CD4-positive, CD25-positive, alpha-beta regulatory T cell (primary cell): ENCODE measurements at places on chromosomes 3 and 15. TPM values are rescaled to one million over a fixed set of nuclear protein-coding genes. Genes with fewer than 3 reads are reported as not detected.

RAD51 gene
- 5.5 TPM for total RNA-seq

DNA sequence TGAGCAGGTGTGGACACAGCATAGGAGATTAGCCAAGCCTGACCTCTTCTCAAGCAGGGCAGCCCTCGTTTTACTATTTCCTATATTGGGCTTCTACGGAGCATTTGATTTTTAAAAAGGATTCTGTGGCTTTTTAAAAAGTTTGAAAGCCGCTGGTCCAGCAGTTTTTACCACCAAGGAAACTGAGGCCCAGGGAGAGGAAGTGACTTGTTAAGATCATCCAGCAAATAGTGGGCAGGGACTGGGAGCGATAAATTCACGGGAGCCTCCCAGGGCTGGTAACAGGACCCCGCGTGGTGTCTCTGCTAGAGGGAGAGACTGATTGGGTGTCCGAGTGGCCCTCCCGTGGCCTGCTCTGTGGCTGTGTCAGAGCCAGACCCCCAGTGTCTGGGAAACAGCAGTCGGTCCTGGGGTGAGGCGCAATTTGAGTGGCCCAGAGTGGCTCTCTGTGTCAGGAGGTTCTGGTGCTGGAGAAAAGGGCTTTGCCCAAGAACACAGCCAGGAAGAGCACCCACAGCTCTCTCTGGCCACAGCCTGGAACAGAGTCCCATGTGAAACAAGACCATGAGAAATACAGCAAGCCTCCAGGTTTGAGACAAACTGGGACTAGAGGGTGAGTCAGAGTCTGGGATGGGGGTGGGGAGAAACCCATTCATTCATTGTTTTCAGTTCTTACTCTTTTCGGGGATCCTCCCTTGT, 4.2 kb downstream of the FURIN start:
- peak; percentile 30 for DNase-seq

DNA sequence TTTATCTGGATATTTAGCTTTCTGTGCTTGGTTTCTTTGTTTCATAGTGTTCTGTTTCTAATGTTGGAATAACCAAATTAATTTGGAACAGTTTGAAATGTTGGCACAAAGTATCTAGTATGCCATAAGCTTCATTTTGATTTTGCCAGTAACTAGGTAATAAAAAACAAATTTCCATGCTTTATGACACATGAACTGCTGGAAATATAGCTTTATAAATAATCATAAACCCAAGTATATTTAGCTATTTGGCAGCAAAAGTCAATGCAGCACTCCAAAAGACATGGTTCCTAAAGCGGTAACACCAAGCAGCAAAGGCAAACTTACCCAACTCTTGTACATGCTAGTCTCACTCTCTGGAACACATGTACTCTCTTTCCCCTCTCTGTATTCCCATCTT, 106.0 kb upstream of the CCNL1 start:
- no peak for DNase-seq

DNA sequence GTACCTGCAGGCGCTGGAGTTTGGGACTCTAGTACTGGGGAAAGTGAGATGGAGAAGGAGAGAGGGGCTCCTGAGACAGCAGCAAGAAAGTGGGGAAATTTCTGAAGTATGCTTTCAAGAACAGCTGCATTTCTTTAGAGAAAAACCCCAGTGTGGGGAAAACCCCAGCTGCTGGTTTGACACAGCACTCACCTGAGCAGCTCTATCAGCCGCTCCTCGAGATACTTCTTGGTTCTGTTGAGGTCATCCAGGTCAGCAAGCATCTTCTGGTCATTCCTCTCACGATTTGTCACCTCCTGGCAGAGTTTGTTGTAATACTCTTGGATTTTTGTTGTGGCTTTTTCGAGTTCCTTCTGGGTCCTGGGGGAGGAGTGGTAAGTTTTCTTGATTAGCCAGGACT, 18.8 kb downstream of the CXCR6 start:
- DNase-seq: peak; percentile 28

- peak; percentile 7 for DNase-seq
These were observed 48.7 kb downstream of the BSN start for GRCh38 chr3:49602877-49603411.

- DNase-seq: no peak
These were observed 21.6 kb upstream of the ZNF280D start for GRCh38 chr15:56754772-56755370.

- DNase-seq: no peak
These were observed 9.9 kb downstream of the EAF2 start for GRCh38 chr3:121844892-121845291.

CCDC39 gene
- total RNA-seq: not detected

GRCh38 chr3:178840586-178840985, 231.0 kb downstream of the ZMAT3 start:
- no peak for DNase-seq

GRCh38 chr15:44033894-44034293, 161.2 kb downstream of the FRMD5 start:
- no peak for DNase-seq

- DNase-seq: no peak
These were observed 320 bp upstream of the ACAN start for GRCh38 chr15:88802991-88803240.

- no peak for DNase-seq
These were observed 20.8 kb upstream of the VPS8 start for GRCh38 chr3:184791171-184791570.

DNA sequence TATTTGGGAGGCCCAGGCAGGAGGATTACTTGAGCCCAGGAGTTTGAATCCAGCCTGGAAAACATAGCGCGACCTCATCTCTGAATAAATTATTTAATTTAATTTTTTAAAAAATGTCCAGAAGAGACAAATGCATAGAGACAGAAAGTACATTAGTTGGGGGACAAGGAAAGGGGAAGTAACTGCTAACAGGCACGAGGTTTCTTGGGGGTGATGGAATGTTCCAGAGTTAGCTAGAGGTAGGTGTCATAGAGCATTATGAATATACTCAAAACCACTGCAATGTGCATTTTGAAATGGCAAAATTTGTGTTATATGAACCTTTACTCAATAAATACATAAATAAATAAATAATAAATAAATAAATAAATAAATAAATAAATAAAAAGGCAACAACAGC, 31.7 kb upstream of the CYP11A1 start:
- DNase-seq: no peak

GRCh38 chr3:23735062-23735461, 70.7 kb upstream of the UBE2E1 start:
- no peak for DNase-seq

PCOLCE2 gene
- total RNA-seq: not detected

DNA sequence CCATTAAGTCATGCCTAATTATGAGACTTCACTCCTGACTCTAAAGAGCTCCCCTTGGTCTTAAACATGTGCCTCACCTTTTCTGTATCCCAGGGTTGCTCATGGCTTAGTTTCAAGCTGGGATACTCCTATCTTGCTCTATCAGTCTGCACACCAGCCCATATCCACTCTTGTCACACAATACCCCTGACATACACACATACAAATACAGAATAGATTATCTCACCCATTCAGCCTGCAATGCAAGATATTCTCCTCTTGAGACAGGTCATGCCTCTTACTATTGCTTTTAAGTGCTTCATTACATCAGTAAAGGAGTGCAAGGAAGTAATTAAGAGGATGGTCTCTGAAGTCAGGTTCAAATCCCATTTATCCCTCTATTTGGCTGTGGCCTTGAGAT, 587.3 kb downstream of the IGSF11 start:
- DNase-seq: no peak

SST gene
- not detected for total RNA-seq

FBXL22 gene
- total RNA-seq: 1.7 TPM

- no peak for DNase-seq
These were observed 48.2 kb downstream of the FEM1B start for GRCh38 chr15:68325726-68326125.

DNA sequence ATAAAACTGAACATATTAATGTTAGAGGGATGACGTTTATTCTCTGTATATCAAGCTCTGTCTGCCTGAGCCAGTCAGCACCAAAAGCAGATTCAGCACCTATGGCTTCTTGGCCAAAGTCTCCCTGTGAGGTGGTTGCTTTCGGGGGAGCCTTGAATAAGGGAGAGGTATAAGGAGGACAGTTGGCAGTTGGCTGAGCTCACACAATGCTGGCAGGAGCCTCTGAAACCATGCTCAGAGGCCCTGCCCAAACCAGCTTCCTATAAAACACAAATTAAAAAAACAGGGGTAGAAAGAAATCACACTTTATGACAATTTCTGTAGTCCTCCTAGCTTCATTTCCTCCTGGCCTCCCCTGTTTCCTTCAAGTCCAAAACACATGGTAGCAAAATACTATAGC, 18.8 kb downstream of the ARHGEF3 start:
- peak; percentile 65 for DNase-seq

- DNase-seq: no peak
These were observed 222.3 kb downstream of the UBE2E2 start for GRCh38 chr3:23425410-23425809.

DNA sequence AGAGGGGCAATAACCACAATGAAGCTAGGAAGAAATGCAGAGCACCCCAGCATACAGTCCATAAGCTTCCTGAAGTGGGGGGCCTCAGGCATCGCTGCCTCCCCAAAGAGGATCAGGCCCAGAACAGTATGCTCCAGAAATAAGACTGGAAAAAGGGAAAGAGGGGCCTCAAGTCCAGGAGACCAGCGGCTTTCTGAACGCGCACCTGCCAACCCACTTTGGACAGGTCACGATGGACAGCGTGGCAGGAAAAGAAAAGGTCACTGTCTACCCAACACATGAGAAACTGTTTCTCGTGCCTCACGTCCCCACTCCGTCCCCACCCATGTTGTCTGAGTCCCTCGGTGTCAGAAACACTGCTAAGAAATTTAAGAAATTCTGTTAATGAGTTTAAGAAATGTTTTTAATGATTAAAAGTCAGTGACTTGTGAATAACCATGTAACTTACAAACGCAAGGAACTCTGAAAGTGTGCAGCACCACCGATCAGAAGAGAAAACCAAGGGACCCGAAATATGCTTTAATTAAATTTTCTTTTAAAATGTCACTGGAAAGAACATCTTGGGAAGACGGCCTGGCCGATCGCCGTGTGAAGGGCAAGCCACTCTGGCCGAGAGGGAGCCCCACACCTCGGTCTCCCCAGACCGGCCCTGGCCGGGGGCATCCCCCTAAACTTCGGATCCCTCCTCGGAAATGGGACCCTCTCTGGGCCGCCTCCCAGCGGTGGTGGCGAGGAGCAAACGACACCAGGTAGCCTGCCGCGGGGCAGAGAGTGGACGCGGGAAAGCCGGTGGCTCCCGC, 1.7 kb upstream of the PPARG start:
- DNase-seq: no peak

- DNase-seq: no peak
These were observed 482.4 kb upstream of the SGO1 start for GRCh38 chr3:20668411-20668810.

GRCh38 chr15:67070892-67071664, 5.7 kb downstream of the SMAD3 start:
- DNase-seq: no peak

- DNase-seq: no peak
These were observed 28.7 kb upstream of the ATP2B2 start for GRCh38 chr3:10534066-10534465.

- DNase-seq: no peak
These were observed 107.3 kb upstream of the LIPC start for GRCh38 chr15:58324533-58324932.

AGBL1 gene
- not detected for total RNA-seq

GRCh38 chr3:87053553-87053952, 62.6 kb upstream of the VGLL3 start:
- DNase-seq: no peak

B3GALNT1 gene
- total RNA-seq: 0.47 TPM

WDR49 gene
- 0.79 TPM for total RNA-seq

GRCh38 chr15:52798529-52799101, 8.5 kb upstream of the ONECUT1 start:
- DNase-seq: no peak

DNA sequence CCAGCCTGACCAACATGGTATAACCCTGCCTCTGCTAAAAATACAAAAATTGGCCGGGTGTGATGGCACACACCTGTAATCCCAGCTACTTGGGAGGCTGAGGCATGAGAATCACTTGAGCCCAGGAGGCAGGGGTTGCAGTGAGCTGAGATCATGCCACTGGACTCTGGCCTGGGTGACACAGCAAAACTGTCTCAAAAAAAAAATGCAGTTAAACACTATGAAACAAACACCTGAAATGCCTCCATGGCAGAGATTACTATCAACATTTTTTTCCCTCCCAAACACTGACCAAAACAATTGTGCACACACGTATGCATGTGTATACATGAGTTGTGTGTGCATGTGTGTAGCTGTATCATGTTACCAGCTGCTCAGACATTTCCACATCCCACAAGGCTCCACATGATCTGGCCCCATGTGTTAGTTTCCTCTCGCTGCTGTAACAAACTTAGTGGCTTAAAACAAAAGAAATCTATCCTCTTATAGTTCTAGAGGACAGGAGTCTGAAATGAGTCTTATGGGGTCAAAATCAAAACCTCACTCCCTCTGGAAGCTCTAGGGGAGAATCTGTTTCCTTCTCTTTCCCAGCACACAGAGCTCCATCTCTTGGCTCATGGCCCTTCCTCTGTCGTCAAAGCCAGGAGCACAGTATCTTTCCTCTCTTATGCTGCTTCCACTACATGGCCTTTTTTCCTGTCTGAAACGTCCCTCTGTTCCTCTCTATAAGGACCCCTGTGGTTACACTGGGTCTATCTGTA, 34.5 kb downstream of the SLC41A3 start:
- DNase-seq: no peak

DNA sequence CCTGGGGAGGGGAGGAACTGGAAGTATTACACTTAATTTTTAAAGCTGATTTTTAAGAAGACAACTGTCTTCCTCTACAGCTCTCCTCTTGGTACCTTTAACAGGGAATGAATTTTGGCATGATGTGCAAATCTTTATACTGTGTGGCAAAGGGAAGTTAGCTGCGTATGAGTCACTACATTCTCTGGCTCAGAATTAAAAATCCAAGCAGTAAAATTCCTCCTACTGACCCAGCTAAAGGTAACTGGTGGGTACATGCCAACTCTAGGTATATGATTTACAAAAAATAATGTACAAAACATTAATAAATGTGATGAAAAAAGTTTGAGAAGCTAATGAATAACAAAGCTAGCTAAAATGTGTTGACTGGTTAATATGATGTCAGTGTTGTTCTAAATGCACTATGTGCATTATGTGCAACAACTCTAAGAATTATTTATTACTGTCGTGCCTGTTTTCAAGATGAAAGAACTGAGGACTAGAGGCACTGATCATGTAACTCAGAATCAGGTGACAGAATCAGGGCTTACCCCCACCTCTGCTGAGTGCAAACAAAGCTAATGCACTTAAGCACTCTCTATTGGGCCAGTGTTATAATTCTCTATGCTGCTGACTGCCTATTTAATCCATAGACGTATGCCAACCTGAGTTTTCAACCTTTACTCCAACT, 194.7 kb upstream of the CADPS start:
- DNase-seq: no peak

- DNase-seq: no peak
These were observed 231.6 kb downstream of the SNRPN start for GRCh38 chr15:25186411-25186810.
